Posterior vena cava (tissue), 2 donors: ENCODE measurements at places on chromosomes 2 and 18. TPM values are rescaled to one million over a fixed set of nuclear protein-coding genes. Genes with fewer than 3 reads are reported as not detected.
A peak's percentile ranks its signal among the peaks of the same experiment; 100 is the strongest.

DNA sequence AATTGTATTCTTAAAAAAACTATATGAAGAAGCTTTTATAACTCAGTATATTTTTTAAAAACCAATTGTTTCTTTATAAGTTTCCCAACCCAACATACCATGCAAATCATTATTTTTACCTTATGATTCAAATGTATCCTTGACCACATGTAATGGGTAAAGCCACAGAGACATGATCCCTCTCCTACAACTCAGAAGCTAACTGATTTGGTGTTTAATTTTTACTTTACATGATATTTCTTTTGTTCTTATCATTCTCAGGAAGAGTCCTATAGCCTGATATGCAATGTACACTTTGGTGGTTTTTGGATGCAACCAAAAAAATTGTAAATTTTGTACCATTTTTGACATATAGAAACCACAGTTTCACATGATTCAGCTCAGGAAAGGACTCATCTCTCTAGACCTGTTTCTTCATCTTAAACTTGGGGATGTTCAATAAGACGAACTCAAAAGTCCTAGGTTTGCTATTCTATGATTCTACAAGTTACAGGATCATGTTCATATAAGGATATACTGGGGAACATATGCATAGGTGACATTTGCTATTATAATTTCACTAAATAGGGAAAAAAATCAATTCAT, 85.2 kb upstream of the RBBP8 start:
- no peak for DNase-seq

DNA sequence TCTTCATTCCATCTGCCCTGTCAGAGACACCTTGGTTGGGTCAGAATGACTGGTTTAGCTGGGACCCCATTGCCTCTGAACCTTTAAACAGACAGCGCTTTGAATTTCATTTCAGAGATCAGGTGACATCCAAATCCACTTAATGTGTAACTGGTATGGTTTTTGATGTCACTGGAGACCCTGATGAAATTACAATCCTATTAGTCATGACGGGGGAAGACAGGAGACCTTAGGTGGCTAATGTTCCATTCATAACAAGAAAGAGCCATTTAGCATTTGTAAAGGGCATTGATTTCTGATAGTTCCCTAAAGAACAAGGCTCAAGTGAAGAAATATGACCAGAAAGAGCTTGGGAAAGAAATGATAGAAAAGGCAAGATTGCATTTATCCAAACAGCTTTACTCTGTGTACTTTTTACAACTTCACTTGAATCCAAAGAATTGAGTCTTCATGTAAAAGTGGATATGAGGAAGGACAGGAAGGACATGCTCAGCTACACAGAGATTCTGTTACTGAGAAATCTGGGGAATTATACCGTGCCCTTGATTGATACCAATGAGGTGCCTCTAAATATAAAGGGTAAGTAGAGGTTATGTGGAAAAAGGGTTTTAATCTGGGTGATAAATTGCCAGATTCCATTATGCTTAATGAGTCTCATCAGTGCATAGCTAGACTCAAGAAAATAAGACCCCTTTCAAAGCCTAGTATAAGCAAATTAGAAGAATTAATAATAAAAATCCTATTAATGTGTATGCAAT, 198.2 kb downstream of the NCKAP5 start:
- DNase-seq = no peak

GRCh38 chr18:11570769-11571412, 38.5 kb upstream of the SLC35G4 start:
- DNase-seq = no peak

GRCh38 chr18:10852385-10853303, 296.7 kb downstream of the PIEZO2 start:
- no peak for DNase-seq

GRCh38 chr2:151114874-151115273, 146.8 kb downstream of the RBM43 start:
- DNase-seq = no peak

FLACC1 gene
- 4.3 TPM for total RNA-seq

DNA sequence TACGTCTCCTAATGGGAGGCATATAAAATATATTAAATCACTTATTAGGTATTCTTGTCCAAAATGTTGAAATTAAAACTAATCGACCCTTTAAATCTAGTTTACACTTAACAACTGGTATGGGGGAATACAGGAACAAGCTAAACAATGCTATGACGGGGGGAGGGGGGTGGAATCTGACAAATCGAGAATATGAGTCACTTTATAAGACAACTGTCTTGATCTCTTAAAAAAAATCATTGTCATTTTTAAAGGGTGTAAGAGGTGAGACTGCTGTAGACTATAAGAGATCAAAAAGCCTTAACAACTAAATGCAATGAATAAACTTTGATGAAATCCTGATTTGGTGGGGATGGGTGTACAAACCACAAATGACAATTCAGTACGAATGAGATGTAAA, 6.0 kb downstream of the MAP3K2 start:
- DNase-seq = no peak

DNA sequence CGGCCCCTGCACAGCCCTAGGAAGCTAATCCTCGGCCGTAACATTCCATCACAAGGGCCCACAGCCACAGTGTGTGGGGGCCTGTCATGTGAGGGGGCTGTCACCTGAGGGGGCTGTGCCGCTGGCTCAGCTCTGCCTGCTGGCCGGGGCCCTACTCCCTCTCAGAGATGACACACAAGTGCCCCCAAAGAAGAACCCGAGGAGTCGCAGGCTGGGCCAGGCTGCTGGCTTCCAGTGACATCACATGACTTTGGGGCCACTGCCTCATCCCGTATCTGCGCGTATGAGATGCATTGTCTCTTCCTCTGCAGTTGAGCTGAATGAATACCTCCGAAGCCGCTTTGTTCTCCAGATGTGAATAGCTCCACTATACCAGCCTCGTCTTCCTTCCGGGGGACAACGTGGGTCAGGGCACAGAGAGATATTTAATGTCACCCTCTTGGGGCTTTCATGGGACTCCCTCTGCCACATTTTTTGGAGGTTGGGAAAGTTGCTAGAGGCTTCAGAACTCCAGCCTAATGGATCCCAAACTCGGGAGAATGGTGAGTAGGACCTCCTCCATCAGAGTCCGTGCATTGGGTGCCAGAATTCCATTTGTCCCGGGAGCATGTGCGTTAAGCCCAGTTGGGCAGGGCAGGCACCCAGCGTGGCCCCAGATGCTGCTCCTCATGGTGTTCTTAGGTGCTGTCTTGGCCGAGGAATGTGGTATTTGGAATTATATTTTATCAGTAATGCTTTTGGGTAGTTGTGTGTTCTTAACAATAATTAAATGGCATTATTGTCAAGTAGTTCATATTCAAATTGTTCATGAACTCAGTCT, at the start of gene CNDP1:
CNDP1 (plus strand) TSS at position 351 of the 820 bp plus-strand sequence; CDS start at position 519, 168 bp downstream.
- peak; percentile 50 for DNase-seq

DNA sequence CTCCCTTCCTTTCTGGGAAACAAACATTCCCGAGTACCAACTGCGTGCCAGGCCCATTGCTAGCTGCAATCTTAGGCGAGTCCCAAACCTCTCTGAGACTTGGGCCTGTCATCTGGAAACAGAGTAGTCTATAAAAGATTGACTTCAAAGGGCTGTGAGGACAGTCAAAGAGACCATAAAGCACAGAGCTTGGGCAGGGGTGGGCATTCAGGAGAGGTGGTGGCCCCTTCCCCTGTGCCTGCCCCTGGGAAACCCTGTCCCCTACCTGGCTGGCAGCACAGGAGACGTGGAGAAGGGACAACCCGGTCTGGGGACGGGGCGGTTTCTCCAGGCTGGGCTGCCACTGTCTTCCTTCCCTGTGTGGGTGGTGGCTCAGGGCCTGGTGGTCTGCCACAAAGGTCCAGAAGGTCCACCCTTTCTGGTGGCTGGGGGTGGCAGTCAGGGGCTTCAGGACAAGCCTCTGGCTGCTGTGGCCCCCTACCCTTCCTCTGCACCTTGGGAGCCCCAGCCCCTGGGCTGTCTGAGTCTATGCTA, 33.9 kb upstream of the FOSL2 start:
- DNase-seq = no peak

- DNase-seq = no peak
Observed at GRCh38 chr2:71807581-71808451, 339.8 kb downstream of the CYP26B1 start.

DNA sequence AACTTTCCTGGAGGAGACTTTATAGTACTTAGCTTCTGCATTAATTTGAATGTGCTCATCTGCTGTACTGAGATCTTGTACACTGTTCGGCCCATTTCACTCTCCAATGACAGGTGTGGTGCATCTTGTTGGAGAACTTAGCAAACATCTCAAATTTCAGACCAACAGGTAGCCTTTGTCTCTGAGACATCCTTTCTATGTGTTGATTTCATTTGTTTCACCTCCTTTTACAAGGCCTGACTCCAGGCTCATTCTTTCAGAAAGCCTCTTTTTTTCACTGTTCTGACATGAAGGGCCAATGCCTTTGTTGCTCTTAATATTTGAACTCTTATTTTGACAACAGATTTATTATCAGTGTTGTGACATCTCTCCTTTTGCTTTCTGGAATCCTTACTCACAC, 271.8 kb upstream of the FANCL start:
- DNase-seq = no peak

DNA sequence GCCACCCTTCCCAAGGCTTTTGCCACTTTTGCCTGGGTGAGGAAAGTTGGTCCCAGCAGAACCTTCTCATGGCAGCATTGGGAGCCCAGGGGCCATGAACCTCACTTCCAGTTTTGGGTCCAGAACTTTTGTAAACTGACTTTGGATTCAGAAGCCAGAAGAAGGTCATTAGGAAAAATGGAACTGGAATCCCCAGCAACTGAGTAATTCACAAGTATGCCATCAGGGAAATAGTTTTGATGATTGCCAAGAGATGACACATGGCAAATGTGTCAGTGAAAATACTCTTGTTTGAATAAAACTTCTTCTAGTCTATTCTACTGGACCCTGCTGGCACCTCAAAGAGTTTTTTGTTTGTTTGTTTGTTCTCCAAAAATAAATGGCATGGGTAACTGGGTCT, 203.7 kb downstream of the SETBP1 start:
- DNase-seq = no peak

DNA sequence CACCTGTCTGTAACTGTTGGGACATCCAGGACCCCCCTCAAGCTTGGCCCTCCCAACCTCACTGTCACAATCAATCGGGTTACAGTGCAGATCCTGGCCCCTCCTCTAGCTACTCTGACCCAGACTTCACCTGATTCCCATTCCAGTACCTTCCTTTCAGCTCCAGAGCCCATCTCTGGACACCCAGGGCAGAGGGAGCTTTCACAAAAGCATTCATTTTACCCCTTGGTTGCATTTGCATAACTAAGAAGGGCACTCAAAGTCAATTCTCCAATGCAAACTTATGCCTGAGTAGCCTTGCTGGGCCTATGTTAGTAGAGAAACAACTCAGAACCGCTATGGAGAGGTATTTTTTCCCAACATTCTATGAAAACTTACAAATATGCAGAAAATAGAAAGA, 7.4 kb downstream of the ZAP70 start:
- no peak for DNase-seq

- peak; percentile 37 for DNase-seq
Observed at GRCh38 chr2:25187729-25188350, 19.5 kb upstream of the POMC start.

CTIF gene
- total RNA-seq = 87.8 TPM

TUBA3E gene
- not detected for total RNA-seq

DNA sequence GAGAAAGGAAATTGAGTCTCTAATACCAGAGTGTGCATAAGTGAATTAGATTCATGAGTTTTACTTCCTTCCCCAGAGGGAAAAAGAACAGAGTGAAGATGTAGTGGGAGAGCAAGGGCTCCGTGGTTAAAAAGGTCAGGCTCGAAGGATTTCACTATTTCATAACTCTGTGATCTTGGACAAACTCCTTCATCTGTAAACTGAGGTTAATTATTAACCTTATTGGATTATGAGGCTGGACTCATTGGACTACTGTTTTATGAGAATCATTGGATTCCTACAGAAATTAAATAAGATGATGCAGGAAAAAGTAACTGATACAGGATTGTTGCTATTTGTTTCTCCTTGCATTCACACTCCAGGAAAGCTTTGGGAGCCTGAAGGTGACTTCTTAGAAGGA, 45.0 kb downstream of the SRD5A2 start:
- DNase-seq = no peak

- DNase-seq = no peak
Observed at GRCh38 chr2:217282531-217282930, 422.7 kb upstream of the TNP1 start.

DNA sequence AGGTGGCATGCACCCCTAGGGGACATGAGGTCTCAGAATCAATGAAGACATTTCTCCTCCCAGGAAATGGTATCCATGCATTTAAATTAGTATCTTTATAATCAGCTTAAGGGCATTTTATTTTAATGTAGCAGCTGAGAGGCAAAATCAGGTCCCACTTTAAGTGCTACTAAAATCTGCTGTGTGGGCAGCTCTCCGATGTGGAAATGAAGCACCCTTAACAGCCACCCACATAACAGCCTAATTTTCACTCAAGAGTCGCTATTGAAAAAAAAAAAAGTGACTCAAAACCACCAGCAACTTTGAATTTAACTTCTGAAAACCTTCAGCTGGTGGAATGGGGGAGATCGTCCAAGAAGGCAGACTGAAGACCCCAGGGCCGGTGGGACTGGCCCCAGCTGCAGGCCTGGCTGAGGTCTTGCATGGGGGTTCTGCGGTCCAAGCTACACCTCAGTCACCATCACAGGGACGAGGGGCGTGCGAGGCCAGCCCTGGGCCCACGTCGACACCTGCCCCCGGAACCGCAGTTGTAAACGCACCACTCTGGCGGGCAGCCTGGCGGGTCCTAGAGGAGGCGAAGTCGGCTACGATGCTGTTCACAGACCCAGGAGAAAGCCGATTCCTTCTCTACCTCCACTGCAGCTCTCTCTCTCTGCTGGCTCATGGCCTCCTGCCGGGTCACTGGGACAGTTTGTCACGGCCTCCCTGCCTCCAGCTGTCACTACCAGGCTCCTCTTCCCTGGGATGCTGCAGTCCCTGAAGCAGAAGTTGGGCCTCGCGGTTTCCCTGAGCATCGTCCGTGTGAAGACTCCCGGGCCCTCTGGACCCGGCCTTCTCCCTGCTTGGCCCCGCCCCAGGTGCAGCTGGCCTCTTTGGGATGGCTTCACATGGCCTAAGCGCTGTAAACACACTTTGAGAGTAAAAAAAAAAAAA, 111.9 kb downstream of the KCNF1 start:
- no peak for DNase-seq

ADRA2B gene
- total RNA-seq = 4.1 TPM

AMER3 gene
- not detected for total RNA-seq

GRCh38 chr2:30527411-30527810, 80.4 kb downstream of the LCLAT1 start:
- DNase-seq = no peak
